ENCODE measurements at places on chromosomes 12 and 14. TPM values are rescaled to one million over a fixed set of nuclear protein-coding genes. Genes with fewer than 3 reads are reported as not detected.

Gene IFT81
- 42.0 TPM for total RNA-seq

Gene FAM161B
- 17.6 TPM for total RNA-seq

Gene ACOT6
- total RNA-seq = not detected

DNA sequence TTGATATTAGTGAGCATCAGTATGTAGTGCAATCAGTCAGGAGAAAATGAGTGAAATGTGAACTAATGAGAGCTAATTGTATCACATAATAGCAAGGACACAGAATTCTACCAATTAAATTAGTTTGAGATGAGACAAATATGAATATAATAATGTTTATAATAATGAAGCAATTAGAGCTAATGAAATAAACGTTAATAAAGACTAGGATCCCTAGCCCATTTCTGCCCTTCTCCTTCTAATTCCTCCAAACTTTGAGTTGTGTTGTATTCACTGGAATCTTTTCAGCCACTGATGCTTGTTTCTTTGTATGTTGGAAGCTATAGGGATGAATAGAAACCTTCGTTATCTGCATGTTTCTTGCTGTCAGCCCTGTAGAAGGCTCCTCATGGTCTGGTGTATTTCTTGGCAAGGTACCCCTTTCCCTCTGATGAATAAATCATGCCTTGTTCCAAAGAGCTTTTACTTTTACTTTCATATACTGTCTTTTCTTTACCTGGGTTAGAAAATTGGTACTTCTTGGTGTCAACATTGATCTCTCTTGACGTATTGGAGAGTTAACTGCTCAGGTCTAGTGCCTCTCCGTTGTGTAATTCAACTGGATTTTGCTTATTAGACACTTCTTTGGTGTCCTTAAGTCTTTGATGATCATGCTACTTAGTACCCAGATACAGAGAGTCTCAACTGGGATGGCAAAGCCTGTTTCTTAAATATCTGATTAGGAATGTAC, 154.8 kb downstream of the PTCSC3 start:
- ATAC-seq = no peak

DNA sequence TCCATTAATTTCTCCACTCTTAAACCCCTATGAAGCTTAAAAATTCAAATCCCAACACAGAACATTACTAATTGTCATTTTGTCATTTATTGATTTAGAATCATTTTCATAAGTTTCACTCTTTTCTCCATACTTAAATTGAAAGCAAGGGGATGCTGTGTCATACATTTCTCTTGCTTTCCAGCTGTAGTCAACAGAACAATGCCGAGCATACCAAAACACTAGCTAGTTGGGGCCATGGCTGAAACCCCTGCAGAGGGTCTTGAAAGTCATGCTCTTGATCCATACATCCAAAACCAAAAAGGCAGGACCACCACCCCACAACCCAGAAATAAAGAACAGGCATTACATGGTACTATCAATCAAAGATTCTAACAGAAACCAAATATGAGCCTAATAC, 9.0 kb downstream of the EXOC5 start:
- no peak for ATAC-seq

DNA sequence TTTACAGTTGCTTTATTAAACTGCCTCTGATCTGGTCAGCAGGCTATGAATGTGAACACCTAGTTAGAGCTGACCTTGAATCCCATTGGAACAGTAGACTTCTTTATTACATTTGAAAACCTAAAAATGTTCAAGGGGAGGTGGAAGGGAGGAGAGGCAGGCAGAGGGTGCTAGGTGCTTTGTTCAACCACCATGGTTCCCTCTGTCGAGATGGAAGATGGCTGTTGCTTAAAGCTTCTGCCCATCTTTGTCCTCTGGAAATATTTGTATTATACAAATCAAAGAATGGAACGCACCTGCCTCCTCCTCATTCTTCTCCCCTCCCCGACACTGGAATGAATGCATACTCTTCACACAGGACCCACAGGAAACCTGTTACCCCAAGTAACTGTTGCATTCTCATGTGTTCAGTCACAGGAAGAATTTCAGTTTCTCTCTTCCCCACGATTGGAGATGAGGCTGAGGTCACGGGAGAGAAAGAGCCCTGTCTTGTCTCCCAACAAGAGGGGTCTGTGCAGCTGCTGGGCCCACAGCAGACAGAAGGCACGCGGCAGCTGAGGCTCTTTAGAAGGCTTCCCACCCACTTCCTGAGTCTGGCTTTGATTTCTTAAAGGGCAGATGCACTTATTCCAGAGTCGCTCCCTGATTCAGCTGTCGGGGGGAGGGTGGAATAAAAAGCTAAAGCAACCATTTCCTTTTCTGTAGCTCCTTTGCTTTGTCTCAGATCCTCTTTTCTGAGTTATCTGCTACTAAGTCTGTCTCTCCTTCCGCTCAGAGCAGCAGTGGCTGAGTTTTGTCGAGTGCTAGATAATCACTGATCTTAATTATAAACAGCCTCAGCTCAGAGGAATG, 217.9 kb upstream of the BTG1 start:
- peak; percentile 62 for ATAC-seq

- ATAC-seq = no peak
Observed at GRCh38 chr12:109792992-109793391, 40.2 kb downstream of the TRPV4 start.

GRCh38 chr12:79452906-79453305, 237.9 kb downstream of the PAWR start:
- ATAC-seq = no peak

DNA sequence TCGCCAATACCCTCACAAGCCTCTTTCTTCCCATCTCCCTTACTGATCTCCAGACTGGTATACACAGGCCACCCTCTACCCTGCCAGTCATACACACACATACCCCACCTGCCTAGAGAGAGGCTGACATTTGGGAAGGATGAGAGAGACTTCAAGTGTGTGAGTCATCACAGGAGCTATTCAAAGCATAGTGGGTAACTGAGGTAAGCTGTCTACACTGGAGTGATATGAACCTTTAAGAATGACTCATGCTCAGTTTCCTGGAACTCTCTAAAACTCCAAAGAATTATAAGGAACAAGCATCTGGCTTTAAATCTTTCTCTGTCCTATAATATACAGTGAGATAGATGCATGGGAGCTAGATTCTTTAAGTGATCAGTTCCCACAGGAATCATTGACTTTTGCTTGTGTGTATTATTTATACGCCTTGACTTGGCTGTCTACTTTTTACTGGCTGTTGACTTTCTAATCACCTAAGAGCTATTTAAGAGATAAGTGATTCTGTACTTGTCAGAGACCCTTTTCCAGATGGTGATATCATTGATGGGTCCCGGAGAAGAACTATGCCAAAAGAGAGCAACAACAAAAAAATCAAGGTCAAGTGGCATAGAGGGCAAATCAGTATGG, 5.8 kb downstream of the IGF1 start:
- ATAC-seq = peak; percentile 46

All from motor neuron (in vitro differentiated cells).